ENCODE measurements at places on chromosomes 4 and X.

DNA sequence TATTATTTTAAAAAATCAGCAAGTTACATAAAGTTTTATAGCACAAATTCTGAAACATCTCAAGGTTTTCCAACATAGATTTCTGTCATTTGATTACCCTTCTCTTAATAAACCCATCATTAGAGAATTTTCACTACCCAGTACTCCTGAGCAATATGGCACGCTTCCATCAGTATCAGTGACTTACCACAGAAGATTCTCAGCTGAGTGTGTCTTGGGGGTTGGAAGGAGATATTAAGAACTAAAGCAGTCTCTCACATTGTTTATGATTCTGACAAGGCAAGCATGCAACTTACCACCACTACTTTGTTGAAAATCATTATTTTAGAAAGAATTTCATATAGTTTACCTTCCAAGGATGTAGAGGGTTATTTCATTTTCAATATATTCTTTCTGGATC, 67.7 kb downstream of the INPP4B start:
- DNase-seq = no peak

DNA sequence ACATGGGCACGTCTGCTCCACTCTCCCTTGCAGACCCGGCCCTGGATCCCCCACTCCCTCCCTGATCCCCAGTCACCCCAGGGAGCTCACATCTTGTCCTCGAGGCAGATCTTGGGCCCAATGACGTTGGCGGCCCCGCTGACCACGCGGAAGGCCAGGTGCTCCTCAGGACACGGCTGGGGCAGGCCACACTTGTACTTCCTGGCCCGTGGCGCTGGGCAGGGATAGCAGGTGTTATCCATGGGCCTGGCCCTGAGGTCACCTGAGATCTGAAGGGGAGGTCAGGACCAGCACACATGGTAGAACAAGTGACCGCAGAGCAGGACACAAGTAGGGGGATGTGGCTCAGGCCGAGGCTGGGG, 7.7 kb downstream of the FAM3A start:
- DNase-seq = no peak

GRCh38 chrX:17431171-17431570, 56.2 kb downstream of the NHS start:
- no peak for DNase-seq

GRCh38 chr4:107275225-107275624, 239.1 kb upstream of the DKK2 start:
- no peak for DNase-seq

GRCh38 chr4:123476089-123476488, 79.5 kb downstream of the SPRY1 start:
- DNase-seq = no peak

- DNase-seq = no peak
Observed at GRCh38 chr4:79073471-79073870, 134.2 kb upstream of the PAQR3 start.

- DNase-seq = no peak
Observed at GRCh38 chr4:570754-571153, 5.3 kb downstream of the TMEM271 start.

DNA sequence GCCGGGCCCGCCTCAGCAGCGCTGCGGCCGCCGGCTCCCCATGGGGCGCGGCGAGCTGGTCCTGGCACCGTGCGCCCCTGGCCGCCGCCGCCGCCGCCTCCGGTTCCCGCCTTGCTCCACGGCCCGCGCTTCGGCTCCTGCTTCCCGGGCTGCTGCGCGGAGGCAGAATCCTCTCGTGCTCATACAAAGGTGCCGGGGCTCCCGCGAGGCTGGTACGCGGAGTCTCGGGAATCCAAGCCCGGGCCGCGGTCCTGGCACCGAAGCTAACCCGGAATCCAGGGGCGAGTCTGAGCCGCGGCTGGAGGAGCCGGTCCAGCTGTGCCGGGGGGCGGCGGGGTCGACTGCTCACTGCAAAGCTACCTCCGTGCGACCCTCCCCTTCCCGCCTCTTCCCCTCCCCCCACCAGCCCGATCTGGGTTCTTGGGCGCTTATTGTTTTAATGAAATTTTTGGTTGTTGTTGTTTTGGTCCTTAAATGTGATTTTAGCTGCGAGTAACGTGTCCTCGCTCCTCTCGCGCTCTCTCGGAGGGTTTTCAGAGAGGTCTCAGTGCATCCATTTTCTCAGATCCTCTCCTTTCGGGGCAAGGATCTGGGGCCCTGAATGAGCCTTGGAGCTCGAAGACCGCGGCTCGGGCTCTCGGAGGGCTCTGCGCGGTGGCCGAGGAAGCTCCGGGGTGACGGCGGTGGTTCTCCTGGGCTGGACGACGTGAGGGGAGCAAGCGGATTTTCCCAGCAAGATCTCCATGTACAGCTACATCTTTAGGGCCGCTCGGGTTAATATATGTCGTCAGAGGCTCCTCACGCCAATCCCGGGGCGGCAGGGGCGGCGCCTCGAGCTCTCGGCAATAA, at the start of gene HAND2:
Gene HAND2 (minus strand): TSS at position 753 of the 849 bp plus-strand sequence. CDS start 940 bp downstream, outside the sequence.
- peak; percentile 89 for DNase-seq

DNA sequence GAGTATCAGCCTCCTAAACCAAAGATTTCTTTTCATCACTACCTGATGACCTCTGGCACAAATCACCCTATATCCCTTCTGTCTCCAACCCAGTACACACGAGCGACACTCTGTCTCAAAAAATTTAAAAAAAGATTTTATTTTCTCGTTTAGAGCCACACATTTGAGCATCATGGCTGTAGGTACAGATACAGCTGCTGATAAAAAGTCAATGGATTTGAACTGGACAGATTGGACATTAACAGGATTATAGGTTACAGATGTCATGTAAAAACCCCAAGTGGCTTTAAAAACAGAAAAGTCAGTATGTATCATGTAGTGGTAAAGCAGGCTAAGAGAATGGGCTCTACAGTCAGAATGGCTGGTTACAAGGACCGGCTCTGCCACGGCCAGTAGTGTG, 171.1 kb downstream of the SCFD2 start:
- no peak for DNase-seq

- no peak for DNase-seq
Observed at GRCh38 chrX:4710618-4711433, 997.4 kb upstream of the PRKX start.

DNA sequence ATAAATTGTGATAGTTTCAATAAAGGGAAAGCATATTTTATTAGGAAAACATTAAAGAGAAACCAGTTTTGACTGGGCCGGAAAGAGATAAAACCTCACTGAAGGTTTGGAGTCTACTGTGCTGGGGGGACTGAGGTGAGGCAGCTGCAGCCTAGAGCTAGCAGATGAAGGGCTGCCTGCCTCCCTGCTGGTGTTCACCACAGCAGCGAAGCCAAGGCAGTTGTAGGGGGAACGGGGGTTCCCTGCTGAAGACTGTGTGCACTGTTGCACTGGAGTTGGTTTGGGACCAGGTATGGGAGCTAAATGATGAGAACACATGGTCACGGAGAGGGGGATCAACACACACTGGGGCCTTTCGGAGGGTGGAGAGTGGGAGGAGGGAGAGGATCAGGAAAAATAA, 546.5 kb upstream of the SMIM31 start:
- no peak for DNase-seq

- DNase-seq = no peak
Observed at GRCh38 chrX:13923289-13923688, 106.4 kb upstream of the GPM6B start.

GRCh38 chr4:7004331-7004730, 38.8 kb upstream of the TADA2B start:
- no peak for DNase-seq

GRCh38 chr4:121943941-121944340, 7.9 kb downstream of the TRPC3 start:
- DNase-seq = no peak

DNA sequence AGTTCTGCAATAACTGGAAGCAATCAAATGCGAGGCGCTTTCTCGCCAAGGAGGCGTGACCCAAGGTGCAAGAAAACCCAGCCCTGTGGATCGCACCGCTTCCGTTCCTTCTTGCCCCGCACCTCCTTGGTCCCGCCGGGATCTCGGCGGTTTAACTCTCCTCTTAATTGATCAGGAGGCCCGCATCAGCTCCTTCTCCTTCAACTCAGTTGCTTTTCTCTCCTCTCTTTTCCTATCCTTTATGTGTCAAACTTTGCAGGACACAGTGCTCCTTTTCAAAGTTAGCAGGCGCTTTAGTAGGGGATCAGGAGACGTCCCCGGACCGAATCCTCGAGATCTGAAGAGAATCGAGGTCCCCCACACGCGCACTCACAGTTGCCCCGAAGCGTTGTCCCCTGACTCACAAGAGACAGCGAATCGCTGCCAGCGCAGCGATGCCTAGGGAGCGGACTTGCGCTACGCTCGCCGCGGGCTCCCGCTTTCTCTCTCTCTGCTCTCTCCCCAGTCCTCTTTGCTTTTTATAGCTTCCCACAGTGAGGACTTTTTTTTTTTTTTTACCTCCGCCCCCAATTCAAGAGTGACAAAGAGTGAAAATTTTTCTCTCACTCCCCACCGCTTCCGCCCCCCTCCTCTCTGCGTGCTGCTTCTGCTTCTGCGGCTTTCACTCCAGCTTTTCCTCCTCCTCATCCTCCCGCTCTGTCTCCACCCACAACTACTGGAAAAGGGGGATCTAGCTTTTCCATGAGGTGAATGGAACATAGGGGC, at the start of gene DKK2:
Gene DKK2 (minus strand): TSS at position 495 of the 765 bp plus-strand sequence. CDS start 722 bp downstream, outside the sequence.
- peak; percentile 73 for DNase-seq

- no peak for DNase-seq
Observed at GRCh38 chr4:45324455-45325417, 598.4 kb upstream of the GNPDA2 start.

GRCh38 chr4:16226816-16227461, 668 bp upstream of the TAPT1 start:
- DNase-seq = peak; percentile 80

DNA sequence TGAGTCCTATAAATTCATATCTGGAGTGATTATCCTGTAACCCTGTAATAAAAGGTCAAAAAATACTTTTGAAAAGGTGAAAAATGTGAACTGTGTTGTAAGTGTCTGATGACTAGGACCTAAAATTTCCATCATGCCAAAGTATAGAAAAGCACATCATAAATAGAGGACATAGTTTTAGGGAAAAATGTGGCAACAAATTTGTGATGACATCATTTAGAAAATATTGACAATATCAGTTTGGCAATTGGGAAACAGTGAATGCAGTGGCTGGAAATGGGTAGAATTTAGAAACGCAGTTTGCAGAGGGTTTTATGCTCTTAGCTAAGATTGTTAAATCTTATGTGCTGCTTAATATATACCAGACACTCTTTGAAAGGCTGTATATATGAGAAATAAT, 1464.8 kb downstream of the RAPGEF2 start:
- DNase-seq = no peak

- DNase-seq = no peak
Observed at GRCh38 chr4:134470544-134470943, 269.0 kb upstream of the PABPC4L start.

DNA sequence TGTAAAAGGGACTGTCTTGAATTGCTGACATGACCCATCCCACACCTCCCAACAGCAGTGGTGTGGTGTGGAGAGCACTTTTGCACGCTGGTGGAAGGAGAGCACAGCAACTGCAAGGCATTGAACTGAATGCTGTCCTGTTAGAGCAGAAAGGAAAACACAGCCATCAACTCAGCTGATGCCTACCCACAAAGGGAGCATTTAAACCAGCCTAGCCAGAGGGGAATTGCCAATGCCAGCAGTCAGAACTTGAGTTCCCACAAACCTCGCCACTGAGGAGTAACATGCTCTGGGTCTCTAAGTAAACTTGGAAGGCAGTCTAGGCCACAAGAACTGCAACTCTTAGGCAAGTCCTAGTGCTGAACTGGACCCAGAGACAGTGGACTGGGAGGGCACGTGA, 31.9 kb downstream of the MAGED4 start:
- no peak for DNase-seq

DNA sequence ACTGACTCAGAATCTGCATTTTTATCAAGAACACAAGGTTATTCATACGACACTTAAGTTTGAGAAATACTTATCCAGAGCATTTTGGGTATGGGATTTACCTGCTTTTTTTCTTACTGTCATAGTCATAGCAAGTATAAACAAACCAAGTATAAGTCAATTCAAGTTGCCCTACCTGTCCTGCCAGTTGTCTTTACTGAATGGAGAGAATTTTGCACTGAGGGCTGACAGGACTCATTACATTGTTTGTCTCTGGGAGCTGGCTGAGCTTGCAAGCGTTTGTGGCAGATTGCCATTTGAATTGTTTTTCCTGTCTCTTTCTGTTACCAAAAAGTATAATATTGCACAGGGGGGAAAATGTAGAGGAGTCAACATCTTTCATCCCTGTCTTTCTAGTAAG, 278.9 kb upstream of the MAGEC2 start:
- no peak for DNase-seq

DNA sequence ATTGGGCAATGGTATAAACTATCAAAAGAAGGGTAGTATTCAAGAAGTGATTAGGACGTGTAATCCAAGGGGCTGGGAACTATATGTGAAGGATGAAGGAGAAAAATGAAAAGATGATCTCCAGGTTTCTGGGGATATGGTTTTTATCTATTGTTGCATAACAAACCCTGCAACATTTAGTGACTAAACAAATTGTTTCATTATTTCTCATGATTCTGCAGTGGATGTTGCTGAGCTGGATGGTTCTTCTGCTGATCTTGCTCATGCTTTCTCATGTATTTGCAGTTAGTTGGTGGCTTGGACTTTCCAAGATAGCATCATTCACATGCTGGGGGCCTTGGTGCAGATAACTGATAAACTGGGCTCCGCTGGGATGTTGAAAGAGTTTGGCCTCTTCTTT, 29.1 kb downstream of the PHOX2B start:
- no peak for DNase-seq

GRCh38 chrX:147550217-147550616, 361.5 kb upstream of the FMR1 start:
- no peak for DNase-seq

GRCh38 chr4:76620723-76621468, 185.9 kb downstream of the SHROOM3 start:
- DNase-seq = no peak

DNA sequence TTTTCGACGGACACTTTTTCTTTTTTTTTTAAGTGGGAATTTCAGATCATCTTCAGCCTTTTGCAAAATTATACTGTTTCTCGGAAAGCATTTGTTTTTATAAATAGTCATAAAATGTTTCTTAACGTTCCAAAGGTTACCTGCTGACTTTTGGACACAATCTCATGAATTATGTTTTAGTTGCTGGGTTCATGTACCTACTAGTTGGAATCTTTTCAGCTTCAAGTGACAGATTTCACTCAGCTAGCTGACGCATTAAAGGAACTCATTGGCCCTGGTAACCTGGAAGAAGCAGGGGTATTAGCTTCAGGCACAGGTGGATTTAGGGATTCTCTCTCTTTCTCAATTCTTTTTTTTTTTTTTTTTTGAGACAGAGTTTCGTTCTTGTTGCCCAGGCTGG, 66.5 kb downstream of the TMEM131L start:
- DNase-seq = no peak

DNA sequence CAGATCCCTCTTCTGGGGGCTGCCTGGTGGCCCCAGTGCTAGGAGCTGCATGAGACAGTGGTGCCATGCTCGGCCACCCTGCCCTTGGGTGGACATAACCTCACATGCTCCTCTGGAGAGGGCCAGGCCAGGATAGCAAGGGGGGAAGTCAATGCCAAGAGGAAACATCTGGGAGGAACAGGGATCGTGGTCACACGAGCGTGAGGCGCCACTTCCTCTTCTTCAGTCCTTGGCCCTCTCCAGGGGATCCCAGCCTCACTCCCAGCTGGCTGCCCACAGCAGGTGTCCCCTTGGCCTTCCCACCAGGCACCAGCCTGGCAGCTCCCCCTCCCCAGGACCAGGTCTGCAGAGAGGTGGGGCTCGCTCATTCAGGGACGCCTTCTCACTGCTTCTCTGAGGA, 28.6 kb downstream of the TBC1D14 start:
- DNase-seq = no peak

GRCh38 chr4:150906987-150907633, 108.0 kb downstream of the LRBA start:
- no peak for DNase-seq

- DNase-seq = no peak
Observed at GRCh38 chr4:47482326-47482725, 2.7 kb upstream of the ATP10D start.

All from left forelimb (tissue), 1 donor.